NCI-H524 (cell line): ENCODE measurements at places on chromosomes 4 and X.
A peak's percentile ranks its signal among the peaks of the same experiment; 100 is the strongest.

DNA sequence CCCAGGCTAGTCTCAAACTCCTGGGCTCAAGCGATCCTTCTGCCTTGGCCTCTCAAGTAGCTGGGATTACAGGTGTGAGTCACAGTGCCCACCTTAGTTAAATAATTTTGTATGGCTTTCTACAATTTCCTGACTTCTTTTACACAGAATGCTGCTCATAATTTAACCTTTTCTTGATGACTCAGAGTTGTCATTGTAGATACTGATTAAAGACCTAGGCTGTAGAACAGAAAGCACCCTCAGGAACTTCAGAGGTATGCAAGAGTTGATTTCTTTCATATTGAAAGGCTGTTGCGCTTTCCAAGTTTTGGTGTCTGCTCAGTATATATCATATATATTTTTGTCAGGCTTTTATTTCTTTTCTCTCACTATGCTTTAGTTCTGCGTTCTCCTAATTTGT, 21.1 kb upstream of the GPR34 start:
- no peak for DNase-seq

DNA sequence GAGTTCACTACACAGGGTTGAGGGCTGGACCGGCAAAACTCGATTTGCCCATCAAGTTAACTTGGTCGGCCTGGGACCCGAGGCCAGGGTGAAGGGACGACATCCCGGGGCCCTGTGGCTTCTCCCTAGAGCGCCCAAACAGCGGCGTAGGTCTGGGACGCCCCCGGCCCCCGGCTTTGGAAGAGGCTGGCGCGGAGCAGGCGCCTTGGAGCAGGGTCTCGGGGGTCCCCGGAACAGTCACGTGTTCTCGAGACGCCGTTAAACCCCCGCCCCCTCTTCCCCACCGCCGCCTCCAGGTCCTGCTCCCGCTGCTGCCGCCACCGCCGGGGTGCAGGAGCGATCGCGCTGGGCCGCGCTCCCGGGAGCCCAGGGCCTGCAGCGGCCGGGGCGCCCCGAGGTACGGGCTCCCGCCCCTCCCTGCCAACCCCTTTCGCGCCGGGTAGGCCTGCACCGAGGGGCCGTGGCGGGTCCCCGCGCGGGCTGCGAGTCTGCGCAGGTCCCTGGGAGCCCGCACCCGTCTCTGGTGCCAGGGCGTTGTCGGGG, at the start of gene NPY5R:
TSS of gene NPY5R (plus strand) at position 289 of the 543 bp plus-strand sequence. CDS start 6,382 bp downstream, outside the sequence.
- DNase-seq, result no peak

DNA sequence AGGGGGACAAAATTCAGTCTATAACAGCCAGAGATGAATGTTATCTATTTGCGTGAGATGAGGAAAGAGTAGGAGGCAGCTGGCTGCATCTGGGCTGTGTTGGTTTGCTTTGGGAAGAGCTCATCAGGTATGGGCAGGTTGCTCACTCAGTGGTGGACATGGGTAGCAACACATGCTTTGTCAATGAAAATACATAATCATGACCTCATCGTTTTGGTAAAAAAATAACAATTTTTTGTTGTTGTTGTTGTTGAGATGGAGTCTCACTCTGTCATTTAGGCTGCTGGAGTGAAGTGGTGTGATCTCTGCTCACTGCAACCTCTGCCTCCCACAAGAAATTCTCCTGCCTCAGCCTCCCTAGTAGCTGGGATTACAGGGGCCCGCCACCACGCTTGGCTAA, 16.3 kb upstream of the GLOD5 start:
- no peak for DNase-seq

DNA sequence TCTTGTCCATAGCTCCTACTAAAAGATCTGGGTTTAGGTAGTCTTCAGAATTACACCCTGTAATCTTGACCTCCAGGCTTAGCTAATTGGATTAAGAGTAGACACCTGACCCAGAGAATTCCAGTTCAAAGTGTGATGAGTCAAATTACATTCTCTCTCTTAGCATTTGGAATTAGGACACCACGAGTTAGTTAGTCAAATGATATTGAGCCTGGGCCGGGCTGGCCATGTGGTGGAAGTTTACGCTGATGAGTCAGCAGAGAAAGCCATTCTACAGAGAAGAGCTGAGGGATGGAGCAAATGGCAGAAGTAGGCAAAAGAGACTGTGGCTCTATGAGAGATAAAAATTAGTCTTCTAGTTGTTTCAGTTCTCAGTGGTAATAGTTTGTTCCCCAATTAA, 31.1 kb downstream of the CEP44 start:
- DNase-seq, result peak; percentile 70

DNA sequence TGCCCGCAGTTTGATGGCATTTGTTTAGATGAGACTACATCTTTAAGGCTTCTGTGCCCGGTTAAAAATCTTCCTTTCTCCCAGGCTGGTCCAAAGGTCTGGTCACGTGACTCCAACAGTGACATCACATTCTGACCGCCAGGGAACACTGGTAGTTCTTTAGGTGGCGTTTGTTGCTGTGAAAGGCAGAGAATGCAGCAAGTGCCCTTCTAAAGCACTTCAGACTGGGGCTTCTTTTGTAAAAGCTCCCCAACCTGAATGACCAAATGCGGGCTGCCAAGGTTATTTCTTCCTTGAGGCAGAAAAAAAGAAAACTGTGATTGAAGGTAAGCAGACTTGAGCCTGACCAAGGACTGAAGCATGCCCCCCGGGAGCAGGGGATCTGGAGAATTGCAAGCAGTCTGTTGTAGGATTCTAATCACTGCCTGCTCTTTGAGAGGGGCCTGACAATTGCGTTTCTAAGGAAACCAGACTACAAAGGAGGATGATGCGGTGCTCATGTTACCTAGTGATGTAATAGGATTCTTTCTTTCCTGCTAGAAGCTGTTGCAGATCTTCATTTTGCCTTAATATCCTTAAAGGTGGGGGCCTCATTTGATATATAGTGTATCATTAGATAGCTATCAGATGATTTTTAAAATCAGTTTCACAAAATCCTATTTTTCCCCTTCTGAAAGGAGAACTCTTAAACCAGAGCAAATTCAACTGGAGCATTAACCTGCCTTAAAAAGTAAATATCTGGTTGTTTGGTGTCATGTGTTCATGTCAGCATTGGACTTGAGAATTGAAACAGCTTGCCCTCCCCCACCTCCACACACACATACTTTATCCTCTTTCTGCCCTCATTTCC, 133.1 kb downstream of the AKAP4 start:
- DNase-seq, result peak; percentile 89
